ENCODE measurements at places on chromosomes 3 and 15.

DNA sequence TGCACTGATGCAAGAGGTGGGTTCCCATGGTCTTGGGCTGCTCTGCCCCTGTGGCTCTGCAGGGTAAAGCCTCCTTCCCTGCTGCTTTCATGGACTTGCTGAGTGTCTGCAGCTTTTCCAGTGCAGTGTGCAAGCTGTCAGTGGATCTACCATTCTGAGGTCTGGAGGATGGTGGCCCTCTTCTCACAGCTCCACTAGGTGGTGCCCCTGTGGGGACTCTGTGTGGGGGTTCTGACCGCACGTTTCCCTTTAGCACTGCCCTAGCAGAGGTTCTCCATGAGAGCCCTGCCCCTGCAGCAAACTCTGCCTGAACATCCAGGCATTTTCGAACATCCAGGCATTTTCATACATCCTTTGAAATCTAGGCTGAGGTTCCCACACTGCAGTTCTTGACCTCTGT lies 329.8 kb upstream of the NAALADL2 start:
- no peak for DNase-seq

GRCh38 chr3:112136959-112137693 lies 4.1 kb upstream of the GCSAM start:
- no peak for DNase-seq

DNA sequence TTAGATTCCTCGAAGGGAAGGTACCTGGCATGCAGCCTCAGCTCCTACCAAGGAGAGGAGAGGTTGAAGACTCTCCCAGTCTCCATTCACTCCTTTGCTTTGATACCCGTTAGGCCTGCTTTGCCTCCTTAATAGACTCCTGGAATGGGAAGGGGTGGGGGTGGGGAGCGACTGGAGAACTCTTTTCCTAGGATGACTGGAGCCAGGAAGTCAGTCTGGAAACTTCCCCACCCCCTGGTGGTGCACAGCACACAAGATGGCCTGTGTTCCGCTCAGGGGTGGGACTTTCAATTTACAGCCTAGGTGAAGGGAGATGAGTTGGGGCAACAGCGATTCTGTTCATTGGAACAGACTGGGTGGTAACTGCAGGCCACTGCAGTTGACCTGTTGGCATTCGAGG lies 21.4 kb upstream of the CELF6 start:
- no peak for DNase-seq

DNA sequence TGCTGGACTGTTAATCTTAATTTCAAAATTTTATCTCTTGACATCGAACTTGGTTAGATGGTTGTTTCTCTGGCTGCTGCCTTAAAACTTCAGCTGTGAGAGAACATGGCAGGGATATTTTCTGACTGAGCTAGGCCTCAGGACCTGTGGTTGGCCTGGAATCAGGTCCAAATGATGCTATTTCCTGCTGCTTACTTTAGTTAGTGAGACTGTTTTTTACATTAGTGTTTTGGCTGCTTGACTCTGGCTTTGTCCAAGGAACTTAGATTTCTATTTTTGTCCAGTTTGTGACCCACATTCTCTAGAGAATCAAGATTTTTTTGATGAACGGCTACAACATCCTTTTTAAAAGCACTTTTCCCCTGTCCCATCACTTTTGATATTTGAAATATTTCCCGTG lies 497.9 kb upstream of the SGO1 start:
- DNase-seq, result no peak

DNA sequence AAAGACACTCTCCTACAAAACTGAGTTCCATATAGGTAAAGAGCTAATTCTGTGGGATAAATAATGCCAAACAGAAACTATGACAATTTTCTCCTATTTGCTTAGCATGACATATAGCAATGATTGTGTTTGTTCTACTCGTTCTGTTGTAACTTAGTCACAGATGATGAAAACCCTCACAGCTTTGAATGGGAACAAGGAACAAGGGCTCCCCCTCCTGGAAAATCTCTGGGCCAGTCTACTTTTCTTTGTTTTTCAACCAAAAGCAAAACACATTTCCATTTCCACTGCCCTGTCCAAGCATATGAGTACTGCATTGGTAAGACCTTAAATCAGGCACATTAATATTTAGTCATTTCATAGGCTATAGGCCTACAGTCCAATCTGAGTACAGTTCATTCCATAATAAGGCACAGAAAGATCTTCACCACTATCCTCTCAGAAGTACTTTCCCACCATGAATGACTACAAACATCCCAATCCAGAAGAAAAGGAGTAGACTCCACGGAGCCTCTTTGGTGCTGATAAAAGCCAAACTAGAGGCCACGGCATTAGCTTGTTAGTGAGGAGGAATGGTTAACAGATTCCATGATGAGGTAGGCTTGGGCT lies 67.1 kb downstream of the ATP8B4 start:
- DNase-seq, result peak; percentile 66

GRCh38 chr15:74185710-74186348 lies 12.3 kb downstream of the ISLR start:
- DNase-seq, result no peak
